ENCODE measurements at places on chromosomes 6 and 20.

DNA sequence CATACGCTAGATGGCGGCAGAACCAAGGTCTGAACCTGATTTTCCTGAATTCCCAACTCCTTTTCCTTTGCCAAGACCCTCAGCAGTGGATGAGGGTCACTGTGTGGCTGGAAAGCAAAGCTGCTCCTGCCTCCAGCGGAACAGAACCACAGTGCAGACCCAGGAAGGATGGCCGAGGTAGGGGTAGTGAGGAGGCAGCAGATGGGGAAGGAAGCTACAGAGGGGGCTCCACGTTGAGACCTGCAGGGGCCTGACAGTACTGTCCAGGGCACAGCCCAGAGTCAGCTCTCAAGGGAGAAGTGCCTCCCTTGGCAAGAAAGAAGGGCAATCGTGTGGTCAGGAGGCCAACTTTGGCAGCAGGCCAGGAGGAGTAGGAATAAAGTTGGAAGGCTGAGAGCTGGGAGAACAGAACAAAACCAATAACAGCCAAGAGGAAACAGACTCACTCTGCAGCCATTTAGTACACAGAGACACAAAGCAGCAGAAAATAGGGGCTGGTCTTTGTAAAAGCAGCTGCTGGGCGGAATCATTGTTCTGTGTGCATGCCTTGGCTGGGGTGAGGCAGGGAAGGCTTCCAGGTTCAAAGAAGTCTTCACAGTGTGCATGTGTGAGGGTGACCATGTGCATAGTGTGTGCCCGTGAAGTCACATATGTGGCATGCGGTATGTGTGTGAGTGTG, 3.1 kb downstream of the GABRR2 start:
- DNase-seq, result no peak

- DNase-seq, result no peak
Observed at GRCh38 chr20:59322081-59322480, 21.7 kb downstream of the EDN3 start.

- DNase-seq, result peak; percentile 65
Observed at GRCh38 chr6:44234101-44235025, 11.0 kb downstream of the SLC29A1 start.

DNA sequence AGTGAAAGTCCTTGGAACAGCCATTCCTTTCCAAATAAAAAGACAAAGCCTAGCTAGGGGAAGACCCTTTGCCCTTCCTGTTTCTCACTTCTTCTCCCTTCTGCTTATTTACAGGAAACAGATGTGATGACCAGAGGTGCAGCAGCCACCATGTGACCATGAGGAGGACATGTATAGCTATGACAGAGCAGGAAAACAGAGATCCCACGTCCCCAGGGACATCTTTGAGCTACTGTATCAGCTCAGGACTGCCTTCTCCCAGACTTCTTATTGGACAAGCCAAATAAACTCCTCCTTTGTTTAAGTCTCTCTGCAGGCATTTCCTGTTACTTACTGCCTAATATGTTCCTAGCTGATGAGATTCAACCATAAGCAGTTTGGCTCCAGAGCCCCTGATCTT, 133.1 kb upstream of the MLN start:
- DNase-seq, result no peak

DNA sequence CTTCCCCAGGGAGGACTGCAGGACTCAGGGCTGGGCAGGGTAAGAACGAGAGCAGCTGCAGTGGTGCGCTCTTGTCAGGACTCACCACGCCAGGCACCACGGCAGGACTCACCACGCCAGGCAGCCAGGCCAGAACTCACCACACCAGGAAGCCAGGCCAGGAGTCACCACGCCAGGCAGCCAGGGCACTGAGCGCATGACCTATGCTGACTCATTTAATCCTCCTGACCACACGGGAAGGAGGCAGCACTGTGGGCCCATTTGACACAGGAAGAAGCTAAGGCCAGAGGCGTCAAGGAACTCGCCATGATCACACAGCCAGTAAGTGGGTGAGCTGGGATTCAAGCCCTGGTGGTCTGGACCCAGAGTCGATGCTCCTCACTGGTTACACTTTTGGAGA, 189.3 kb downstream of the PREX1 start:
- no peak for DNase-seq

GRCh38 chr6:121847806-121848522, 412.5 kb downstream of the GJA1 start:
- no peak for DNase-seq

GRCh38 chr6:99426451-99426757, 1.3 kb upstream of the PNISR start:
- DNase-seq, result no peak

DNA sequence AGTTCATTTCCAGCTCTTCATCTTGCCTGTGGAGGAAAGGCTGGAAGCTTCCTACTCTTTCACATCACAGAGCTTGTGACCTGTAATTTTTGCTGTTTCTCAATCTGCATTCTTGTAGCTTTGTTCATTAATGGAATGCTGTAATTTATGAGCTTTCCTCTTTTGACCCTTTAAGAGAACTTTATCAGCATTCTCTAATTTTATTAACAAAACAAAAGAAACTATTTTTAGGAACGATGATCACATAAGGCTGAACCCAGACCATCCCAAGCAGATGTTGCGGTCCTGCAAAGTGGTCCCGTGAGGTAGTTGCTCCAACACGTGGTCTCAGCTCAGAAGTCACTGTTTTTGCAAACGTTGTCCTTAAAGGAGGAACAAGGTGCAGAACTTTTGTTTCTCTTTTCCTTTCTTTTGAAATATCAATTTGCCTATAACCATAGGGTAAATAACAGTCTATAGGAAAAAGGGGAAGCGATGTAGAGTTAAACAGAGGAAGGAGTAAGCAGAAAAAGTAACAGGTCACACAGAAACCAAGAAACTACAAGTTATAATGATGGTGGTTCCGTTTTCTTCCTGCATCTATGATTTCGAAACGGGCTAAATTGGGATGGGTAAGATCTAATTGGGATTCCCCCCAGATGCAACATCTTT, 121.3 kb upstream of the PHACTR1 start:
- DNase-seq, result no peak

GRCh38 chr6:116974526-116975316, 97.7 kb downstream of the RFX6 start:
- no peak for DNase-seq
